ENCODE measurements at places on chromosomes 1 and 21.

- DNase-seq = no peak
Observed at GRCh38 chr1:172616636-172617035, 42.3 kb upstream of the FASLG start.

DNA sequence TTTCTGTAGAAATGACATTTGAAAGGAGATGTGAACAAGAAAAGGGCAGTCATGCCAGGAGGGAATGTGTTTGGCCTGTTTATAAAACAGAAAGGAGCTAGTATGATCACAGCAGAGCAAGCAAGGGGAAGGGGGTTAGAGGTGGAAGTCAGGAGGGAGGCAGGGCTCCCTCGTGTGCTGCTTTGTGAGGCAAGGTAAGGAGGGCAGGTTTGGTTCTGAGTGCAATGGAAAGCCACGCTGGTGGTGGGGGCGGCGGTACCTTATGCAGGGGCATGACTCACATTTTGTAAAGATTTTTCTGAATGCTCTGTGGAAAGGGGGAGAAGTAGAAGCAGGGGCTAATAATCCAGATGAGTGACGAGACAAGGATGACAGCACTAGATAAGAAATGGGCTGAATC lies 197.5 kb upstream of the C8B start:
- DNase-seq = no peak

- DNase-seq = no peak
Observed at GRCh38 chr1:232327269-232327668, 302.7 kb downstream of the SIPA1L2 start.

- peak; percentile 45 for DNase-seq
Observed at GRCh38 chr1:108828074-108828961, 28.6 kb downstream of the AKNAD1 start.

DNA sequence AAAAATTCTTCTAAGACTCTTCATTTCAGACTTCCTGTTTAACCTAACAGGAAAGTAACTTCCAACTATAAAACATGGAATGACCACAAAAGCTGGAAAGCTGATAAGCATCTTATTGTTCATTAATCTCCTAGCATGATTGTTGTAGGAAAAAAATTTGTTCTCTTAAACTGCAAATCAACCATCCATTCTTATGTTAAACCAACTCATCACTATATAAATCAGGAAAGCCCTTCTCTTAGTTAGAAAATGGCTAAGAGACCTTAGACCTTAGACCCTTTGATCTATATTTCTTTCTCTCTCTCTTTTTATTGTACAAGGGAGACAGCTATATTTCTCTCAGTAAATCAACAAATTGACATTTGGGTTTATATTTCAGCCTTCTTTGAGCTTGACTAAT lies 101.4 kb downstream of the UBE2U start:
- DNase-seq = no peak

- no peak for DNase-seq
Observed at GRCh38 chr21:17622018-17622417, 9.3 kb upstream of the BTG3 start.

DNA sequence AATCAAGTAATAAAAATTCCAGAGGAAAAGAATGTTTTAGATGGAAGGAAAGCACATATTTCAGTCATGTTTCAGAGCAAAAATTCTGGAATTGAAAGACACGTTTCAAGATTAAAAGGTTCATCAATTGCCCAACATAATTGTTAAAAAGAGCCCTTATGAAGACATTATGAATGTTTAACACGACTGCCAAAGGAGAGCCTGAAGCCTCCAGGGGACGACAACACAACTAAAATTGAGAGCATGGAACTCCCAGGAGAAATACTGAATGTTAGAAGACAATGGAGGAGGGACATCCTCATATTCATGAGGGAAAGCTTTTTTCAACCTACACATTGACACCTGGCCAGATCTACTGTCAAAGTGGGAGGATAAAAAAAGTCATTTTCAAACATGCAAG lies 16.0 kb downstream of the OR2T11 start:
- DNase-seq = no peak

GRCh38 chr1:115114308-115114707 lies 25.0 kb upstream of the TSPAN2 start:
- DNase-seq = no peak

DNA sequence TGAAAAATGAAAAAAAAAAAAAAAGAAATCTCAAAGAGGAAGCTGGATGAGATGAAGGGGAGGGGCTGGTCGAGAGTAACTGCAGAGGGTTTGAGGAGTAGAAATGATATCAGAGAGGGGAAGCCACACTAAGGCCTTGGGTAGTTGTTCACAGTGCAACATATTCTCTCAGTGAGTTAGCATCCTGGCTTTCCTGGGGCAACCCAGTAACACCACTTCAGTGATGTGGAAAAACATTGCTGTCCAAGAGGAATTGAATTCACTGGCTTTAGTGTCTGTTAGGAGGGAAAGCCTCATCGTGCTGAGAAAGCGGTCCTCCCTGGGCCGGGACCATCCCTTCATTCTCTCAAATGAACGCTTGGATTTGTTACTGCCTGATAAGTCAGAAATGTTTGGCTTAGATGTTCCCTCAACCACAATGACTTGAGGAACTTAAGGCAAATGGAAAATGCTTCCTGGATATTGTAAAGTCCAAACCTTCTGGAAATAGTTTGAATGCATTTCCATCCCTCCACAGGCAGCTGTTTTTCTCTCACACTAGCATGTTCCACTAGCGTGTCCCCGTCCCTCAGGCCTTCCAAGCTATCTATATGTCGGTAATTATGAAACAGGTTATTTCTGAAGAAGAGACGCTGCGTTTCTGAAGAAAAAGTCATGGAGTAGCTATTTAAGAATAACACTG lies 12.2 kb downstream of the TGFB2 start:
- DNase-seq = no peak

DNA sequence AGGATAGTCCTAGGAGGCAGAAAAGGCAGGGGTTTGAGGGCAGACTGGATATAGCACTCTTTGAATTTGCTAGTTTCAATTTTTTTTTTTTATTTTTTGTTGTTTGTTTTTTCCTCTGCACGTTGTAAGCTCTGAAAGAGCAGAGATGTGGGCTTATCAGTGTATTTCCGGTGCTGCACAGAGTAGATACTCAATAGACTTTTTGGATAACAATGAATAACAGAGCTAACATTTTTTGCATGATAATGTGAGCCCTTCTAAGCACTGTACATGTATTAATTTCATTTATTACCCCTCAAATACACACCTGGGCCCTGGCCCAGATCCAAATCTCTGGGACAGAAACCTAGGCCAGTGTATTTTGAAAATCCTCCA lies 17.1 kb upstream of the PARP1 start:
- no peak for DNase-seq

GRCh38 chr1:163875200-163875926 lies 553.6 kb downstream of the NUF2 start:
- no peak for DNase-seq

GRCh38 chr1:70256664-70257063 lies 35.5 kb downstream of the SRSF11 start:
- DNase-seq = no peak

DNA sequence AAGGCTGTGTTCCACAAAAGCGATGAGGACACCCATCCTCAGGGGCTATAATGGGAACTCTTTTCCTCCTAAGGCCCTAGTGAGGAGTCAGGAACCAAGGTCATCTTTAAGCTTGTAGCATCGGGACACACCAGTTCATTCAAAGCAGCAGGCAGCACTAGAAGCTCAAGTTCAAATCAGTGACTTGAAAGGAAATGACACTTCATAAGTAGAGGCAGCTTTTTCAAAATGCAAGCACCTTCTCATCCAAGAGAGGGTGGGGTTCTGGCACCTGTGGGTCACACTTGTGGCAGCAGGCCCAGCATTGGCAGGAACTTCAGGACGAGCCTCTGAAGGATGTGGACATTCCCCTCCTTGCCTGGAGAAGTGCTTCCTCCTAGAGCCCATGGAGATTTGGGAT lies 496.3 kb downstream of the KIF26B start:
- no peak for DNase-seq

DNA sequence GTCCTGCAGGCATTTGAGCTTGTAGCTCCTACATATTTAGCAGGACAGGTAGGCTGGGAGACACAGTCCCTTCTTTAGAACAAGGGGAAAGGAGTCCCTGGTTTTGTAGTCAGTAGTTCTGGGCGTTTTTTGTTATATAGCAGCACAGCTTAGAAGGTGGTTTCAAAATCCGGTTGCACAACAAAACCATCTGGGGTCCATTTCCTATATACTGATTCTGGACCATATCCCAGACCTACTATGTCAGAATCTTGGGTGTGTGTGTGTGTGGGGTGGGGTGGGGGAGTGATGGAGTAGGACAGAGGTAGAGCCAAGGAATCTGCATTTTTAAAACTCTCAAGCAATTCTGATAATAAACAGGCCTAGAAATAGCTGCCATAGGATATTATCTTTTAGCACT lies 21.6 kb downstream of the METTL13 start:
- no peak for DNase-seq

- DNase-seq = peak; percentile 52
Observed at GRCh38 chr1:235060607-235061470, 67.8 kb downstream of the TOMM20 start.

- no peak for DNase-seq
Observed at GRCh38 chr1:77534456-77534855, 148.0 kb downstream of the ZZZ3 start.

GRCh38 chr1:246107516-246108277 lies 399.4 kb downstream of the SMYD3 start:
- no peak for DNase-seq

DNA sequence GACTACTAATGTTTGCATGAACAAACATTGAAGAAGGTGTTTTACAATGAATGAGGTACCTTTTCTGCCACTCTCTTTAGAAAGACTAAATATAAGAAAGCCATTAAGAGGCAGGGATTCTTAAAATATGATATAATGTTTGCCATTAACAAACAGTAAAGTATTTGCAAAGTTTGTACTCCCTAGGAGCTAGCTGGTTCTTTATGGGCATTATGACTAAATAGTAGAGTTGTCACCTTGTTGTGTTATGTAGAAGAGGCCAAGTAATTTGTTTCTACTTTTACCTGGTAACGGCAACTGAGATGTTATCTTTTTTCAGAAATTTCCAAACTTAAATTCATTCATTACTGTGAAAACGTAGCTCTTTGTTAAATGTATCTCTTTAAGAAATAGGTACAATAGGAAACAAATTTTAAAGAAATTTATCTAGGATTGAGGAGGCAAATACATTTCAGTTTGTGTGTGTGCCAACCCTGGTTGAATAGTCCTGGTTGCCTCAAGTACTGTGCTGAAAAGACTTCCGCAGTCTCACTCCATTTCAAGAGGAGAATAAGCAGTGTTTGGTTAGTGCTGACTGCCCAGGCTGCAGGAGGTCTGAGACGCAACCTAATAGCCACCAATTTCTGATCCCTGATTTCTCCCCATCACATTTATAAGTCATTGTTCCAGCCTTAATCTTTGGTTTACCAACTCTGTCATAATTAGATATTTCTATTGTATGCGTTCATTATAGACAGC lies 52.1 kb downstream of the WDR3 start:
- DNase-seq = no peak

- no peak for DNase-seq
Observed at GRCh38 chr1:173258479-173259264, 51.5 kb upstream of the TNFSF4 start.

GRCh38 chr21:22174746-22175145 lies 1176.5 kb downstream of the NCAM2 start:
- no peak for DNase-seq

DNA sequence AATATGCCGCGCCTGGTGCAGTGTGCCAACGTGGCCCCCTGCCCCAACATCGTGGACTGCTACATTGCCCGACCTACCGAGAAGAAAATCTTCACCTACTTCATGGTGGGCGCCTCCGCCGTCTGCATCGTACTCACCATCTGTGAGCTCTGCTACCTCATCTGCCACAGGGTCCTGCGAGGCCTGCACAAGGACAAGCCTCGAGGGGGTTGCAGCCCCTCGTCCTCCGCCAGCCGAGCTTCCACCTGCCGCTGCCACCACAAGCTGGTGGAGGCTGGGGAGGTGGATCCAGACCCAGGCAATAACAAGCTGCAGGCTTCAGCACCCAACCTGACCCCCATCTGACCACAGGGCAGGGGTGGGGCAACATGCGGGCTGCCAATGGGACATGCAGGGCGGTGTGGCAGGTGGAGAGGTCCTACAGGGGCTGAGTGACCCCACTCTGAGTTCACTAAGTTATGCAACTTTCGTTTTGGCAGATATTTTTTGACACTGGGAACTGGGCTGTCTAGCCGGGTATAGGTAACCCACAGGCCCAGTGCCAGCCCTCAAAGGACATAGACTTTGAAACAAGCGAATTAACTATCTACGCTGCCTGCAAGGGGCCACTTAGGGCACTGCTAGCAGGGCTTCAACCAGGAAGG lies 4.3 kb downstream of the GJB3 start:
- DNase-seq = no peak

GRCh38 chr1:165409657-165410358 lies 35.1 kb downstream of the RXRG start:
- DNase-seq = no peak

- DNase-seq = no peak
Observed at GRCh38 chr1:220565670-220566069, 37.7 kb downstream of the MARK1 start.

DNA sequence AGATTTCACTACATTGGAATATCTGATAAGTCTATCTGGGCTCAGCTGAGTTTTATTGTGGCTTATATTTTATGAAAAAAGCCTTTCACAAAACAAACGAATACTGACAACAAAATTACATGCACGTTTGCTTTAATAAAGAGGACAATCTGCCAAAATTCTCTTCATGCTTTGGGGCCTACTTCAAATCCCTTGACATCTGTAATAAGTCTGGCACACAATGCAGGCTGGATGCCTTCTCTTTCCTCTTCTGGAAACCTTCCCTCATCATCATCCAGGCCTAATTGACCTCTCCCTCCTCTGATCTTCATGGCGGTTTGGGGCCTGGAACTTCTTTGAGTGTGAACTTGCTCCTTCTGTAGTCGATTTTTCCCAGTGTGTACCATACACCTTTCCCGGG lies 70.3 kb downstream of the MAP10 start:
- DNase-seq = no peak

- no peak for DNase-seq
Observed at GRCh38 chr1:107450899-107451664, 310.2 kb downstream of the NTNG1 start.
